Suprapubic skin (tissue), 4 donors: ENCODE measurements at places on chromosomes 6 and 20. TPM values are rescaled to one million over a fixed set of nuclear protein-coding genes. Genes with fewer than 3 reads are reported as not detected.

GRCh38 chr6:107822176-107823046 is 1.7 kb downstream of the SCML4 start:
- no peak for DNase-seq

DNA sequence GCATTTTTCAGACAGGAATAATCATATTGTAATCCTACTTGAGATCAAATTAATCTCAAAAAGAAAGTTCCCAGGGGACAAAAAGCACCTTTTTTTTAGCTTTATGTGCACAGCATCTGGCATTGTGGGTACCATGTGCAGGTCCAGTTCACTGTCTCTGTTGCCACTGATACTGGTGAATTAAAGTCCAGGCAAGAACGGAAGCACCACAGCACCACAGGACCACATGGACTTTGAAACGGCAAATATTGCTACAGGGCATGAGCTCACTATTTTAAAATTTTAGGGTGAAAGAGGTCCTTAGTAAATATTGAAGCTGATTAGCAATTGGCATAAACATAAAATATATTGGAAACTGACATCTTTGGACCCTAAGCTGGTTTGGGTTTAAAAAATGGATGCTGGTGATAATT is 709.0 kb downstream of the EPM2A start:
- DNase-seq: no peak

GRCh38 chr20:23923891-23924435 is 44.4 kb upstream of the CST5 start:
- DNase-seq: no peak

DNA sequence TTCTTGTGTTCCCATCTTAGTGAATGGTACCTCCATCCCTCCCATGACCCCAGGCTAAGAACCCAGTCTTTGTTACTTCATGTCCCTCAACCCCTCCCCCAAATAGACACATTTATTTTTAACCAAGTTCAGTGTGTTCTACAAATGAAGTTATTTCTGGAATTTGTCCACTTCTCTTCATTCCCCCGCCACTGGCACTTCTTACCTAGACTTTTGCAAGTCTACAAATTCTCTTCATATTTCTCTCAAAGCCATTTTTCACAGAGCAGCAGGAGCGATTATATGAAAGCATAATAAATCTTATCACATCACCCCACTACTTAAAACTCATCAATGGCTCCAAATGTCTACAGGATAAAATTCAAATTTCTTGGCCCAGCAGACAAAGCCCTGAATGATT is 131.4 kb downstream of the BTBD9 start:
- no peak for DNase-seq

DNA sequence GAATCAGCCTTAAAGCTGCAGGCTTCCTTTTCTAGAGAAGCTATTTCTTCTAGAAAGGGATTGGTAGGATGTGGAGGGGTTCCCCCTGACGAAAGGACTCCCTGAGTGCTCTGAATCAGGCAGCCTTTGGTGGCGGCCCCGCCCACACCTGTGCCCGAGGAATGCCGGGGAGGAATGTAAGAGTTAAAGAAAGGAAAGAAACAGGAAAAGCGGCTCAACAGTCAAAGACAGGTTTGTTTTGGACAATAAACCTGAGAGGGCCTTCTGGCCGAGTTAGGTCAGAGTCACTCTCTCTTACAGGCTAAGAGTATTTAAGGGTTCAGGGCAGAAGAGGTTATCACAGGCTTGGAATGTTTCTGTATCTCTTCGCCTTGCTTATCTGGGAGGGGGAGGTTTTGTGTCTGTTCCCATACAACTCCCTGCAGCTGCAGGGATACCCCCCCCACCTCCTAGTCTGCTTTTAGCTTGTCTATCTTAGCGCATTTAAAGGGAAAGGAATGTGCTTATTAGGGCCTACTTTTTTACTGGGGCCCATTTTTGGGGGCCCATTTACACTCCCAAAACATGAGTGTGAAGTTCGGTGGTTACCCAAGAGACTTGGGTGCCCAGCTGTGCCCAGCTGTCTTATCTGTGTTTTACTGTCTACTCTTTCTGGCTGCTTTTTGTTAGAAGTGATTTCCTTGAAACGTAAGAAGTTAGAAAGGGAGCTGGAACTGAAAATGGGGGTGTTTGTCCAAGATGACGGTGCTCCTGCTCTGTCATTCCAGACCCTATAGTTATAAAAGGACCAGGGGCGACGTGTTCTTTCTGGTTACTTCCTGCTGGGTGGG is 32.8 kb downstream of the DYNLT1 start:
- no peak for DNase-seq

GRCh38 chr20:1626528-1627199 is 6.9 kb upstream of the SIRPB1 start:
- no peak for DNase-seq

Gene SALL4
- 0.89 TPM for total RNA-seq

Gene CCM2L
- total RNA-seq: 1.3 TPM

Gene TBXT
- not detected for total RNA-seq
